ENCODE measurements at places on chromosomes 11 and 22. TPM values are rescaled to one million over a fixed set of nuclear protein-coding genes. Genes with fewer than 3 reads are reported as not detected.

- DNase-seq = no peak
These were observed 72.1 kb downstream of the C22orf31 start for GRCh38 chr22:28989484-28989883.

DNA sequence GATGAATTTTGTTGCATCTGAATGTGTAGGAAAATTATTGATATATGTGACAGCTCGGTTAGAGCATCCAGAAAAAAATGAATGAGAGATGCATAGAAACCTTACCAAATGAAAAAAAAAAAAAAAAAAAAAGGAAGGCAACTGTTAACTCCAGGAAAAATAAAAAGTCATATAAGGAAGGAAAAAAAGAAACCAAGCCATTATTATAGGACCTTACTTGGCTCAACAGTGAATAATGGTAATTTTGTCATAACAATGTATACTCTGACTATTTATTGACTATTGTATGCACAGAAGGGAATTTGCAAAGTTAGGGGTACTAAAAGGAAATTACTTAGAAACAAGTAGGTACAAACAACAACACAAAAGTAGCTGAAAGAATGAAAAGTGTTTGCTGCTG, 2.0 kb downstream of the DHCR7 start:
- DNase-seq = no peak

DNA sequence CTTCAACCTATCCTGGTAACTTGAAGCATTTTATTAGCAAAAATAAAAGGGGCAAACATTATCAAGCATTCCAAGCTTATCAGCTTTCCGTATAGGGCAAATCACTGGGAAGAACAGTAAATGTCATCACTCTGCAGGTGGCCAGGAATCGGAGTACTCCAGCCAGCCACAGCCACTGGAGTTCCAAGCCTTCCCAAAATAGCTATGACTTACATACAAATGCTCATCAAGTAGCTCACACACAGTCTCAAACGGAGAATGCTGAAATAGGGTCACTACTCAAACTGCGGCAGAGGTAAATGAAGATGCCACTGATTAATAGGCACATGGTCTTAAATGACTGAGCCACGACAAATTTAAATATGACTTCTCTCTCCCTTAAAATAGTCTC, 2.1 kb downstream of the USP28 start:
- DNase-seq = no peak

GRCh38 chr22:20816559-20816958, 42.1 kb downstream of the PI4KA start:
- no peak for DNase-seq

DNA sequence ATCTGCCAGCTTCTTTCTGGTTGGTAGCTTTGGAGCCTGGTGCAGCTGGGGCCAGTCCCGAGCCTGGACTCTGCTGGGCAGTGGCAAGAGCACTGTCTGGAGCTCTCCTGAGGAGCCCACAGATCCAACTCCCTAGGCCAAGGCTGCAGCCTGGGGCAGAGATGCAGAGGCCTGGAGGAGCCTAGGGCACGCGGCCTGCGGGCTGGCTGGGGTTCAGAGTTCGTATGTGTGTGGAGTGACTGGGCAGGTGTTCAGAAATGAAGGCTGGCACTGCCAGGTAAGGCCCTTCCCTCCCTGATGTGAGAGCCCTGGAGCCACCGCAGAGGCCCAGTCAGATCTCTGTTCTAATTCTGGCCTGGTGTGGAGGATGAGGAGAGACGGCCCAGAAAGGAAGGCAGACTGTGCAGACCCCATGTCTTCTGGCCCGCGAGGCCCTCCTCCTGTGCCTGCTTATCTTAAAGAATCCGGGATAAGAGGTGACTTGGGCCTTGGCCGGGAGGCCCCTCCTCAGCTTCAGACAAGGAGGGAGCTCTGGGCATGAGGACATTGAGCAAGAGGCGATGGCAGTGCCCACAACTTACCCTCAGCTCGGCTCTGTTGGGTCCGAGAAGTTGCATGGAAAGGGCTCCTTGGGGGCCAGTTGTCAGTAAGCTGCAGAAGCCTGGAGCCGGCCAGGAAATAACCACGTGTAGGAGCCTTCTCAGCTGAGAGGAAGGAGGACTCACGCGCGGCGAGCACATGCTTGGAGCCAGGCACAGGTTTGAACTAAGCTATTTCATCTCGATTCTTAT, 62.2 kb upstream of the B3GAT1 start:
- DNase-seq = no peak

DNA sequence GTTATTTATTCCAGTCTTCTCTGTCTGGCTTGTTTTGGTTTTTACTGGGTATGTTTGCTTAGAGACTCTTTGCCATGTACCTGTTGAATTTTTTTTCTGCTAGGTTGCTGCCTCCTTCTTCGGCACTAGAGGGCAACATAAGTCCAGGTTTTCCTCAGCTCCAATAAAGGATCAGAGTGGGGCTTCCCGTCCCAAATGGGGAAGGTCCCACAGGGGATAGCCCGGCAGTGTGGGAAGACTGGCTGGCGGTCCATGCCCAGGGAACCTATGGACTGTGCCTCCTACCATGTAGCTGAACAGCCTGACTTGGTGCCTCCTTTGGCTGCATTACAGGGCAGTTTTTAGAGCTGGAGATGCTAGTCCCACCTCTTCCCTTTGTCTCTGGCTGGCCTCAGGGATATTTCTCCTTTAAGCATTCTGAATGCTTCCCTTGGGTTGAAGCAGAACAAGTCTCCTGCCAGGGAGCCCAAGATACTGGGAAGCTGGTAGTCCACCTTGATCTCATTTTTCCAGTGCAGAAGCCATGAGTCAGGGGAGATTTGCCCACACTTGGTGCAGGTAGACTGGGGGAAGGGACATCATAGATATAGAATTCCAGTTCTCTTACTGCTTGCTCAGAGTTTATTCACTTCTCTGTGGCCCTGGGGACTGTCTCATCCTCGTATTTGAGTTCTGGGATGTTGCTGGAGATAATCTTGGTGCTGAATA, 60.2 kb downstream of the BRD1 start:
- peak; percentile 65 for DNase-seq

GRCh38 chr11:69311767-69312385, 17.9 kb downstream of the MYEOV start:
- no peak for DNase-seq

DNA sequence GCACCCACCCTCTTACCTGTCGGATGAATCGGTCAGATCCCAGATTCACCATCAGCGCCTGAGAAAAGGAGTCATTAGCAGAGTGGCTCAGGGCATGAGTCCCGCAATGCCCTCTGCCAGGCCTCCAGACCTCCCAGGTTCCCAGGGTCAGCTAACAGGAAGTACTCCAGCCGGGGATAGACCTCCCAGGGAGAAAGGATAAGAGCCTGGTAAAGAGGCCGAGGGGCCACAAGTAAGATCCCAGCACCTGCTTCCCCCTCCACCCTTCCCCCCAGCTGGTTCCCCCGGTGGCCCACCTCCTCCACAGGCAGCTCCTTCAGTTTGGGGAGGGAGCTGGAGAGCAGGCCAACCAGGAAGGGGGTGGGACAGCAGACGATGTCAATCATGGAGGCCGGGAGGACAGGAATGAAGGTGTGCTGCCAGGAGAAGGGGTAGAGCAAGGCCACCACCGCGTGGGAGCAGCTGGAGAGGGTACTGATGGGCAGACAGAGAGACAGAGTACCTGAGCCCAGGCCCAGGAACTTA, 16.4 kb downstream of the RPL27A start:
- no peak for DNase-seq

DNA sequence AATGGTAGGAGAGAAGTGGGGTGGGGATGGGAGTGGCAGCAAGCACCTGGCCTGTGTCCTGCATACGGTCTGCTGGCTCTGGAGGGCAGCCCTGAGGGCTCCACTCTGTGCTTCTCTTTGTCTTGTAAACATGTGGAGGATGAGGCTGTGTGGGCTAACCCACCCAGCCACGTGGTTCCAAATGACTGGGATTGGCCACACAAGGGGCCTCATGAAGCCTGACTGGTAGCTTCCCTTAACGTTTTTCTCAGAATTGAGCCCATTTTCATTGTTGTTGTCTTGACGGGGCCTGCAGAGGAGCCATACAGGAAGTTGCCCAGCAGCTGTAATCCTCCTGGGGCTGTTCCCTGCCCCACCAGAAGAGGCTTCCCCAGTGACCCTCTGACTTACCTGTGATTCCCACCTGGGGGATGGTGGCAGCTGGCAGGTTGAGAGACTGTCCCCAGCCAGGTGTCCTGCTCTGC, 18.0 kb downstream of the DERL3 start:
- DNase-seq = peak; percentile 41

- DNase-seq = peak; percentile 85
These were observed 91.8 kb upstream of the CD44 start for GRCh38 chr11:35047179-35047578.

DNA sequence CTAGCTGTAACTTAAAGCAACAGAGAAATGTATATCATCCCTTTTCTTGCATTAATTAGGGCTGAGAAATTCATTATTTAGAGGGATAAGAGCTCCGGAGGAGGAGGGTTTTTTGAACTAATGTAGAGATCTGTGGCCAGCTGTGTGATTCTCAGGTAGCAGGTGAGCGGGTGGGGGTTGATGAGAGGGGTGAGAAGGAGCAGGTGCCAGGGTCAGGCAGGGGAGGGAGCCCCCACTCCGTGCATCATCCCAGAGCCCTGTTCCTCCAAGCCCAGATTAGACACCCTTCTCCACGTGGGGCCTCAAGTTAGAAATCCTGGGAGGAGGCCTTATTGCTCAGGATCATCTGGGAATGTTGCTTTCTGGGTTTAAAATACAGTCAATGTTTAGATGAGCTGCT, 24.9 kb downstream of the ZBTB16 start:
- no peak for DNase-seq

GRCh38 chr22:35629406-35630216, 12.5 kb upstream of the MB start:
- no peak for DNase-seq

DNA sequence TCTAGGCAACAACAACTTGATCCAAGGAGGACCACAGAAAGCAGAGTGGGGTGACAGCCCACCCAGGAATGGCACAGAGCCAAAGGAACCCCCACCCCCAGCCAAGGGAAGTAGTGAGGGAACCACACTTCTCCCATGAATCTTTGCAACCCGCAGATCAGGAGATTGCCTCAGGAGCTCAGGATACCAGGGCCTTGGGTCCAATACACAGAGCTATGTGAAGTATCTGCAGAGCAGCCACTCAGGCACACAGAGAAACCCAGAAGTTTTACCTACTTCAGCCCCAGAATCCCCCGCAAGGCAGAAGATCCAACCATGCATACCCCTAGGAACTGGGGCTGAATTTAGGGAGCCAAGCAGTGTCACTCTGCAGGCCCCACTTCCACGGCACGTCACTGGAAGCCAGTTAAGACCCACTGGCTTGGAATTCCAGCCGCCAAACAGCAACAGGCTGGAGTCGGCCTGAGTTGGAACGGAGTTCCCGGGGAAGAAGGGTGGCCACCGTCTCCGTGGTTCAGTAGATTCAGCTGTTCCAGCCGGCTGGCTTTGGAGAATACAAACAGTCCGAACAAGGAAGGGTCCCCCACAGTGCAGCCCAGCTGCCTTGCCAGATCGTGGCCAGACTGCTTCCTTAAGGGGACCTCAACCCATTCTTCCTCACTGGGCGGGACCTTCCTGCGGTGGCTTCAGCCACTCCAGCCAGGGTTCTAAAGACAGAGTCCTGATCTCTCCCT, 174.1 kb downstream of the TTC28 start:
- DNase-seq = no peak

- DNase-seq = no peak
These were observed 964.2 kb downstream of the JRKL start for GRCh38 chr11:97354026-97354425.

DNA sequence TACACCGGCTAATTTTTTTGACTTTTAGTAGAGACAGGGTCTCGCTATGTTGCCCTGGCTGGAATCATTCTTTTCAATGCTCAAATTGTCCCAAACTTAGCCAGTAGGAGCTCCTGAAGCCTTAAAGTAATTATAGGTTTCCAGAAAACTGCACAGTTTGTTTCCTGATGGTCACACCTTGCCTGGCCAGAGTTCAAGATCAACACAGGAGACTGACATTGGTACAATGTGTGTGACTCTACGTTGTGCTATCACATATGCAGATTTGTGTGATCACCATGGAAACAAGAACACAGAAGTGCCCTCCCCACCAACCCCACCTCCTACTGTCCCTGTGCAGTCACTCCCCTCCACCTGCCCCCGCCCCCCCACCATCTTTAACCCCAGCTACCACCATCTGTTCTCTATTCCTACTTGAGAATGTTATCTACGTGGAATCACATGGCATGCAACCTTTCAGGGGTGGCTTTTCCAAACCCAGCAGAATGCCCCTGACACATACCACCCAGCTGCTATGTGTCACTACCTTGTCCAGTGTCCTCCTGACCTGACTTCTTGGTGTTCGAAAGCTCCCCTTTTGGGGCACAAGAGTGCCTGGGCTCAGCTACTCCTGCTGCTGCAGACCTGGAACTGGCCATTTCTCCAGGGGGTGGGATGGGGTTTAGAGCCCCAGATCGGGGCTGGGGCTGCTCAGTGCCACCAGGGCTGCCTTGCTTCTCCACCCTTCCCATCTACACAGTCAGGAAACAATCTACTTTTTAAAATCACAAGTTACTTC, 6.1 kb upstream of the NAP1L4 start:
- DNase-seq = no peak

- DNase-seq = no peak
These were observed 27.2 kb downstream of the GVQW3 start for GRCh38 chr11:76408171-76408965.

MRGPRX3 gene
- total RNA-seq = not detected

EHF gene
- total RNA-seq = not detected

OR52I2 gene
- not detected for total RNA-seq

MYO18B gene
- 0.15 TPM for total RNA-seq

MRPL16 gene
- 38.3 TPM for total RNA-seq

ATG13 gene
- 92.8 TPM for total RNA-seq

All from B cell (primary cell).